ENCODE measurements at places on chromosomes 3 and 15.

DNA sequence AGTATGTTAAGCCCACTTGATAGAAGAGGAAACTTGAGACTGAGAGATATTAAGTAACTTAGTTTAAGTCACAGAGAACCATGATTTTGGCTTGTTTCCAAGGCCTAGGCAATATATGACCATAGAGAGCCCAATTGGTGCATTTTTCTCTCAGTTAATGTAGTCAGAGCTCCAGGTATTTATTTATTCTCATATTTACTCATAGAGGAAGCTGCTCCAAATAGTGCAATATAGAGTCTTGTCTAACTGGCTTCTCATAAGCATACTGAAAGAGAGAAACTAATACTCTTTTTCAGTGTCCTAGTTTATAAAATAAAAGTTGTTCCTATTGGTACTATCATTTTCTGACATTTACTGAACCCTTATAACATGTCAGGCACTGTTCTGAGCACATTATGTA is 15.2 kb downstream of the TRNT1 start:
- DNase-seq, result no peak

DNA sequence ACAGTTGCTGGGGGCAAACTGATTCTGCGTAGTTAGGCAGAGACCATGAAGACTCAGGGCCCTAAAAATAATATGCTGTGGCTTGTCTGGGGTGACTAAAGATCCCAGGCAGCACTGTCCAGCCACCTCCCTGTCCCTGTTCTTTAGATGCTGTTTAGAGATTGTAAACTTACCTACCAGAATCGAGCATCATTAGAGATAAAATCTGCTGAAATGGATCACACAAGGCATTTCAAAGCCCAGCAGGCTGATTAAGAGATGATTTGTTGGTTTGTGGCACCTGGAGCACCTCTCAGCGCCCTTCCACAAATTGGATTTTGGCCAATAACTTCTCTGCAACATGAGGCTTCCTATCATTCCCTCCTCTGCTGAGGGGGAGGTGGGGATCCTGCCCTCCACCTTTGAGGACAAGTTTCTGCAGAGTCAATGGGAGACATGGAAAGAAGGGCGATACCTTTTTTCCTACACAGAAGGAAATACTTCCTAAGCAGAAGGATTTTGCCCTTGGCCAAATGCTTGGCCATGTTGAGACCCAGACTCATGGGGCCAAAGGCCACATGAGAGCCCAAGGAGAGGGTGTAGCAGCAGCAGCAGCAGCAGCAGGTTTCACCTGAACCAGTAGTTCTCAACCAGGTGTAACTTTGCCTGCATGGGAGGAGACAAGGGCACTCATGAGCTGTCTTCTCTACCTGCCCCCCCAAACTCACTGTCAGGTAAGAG is 37.5 kb downstream of the SEMA5B start:
- DNase-seq, result no peak

DNA sequence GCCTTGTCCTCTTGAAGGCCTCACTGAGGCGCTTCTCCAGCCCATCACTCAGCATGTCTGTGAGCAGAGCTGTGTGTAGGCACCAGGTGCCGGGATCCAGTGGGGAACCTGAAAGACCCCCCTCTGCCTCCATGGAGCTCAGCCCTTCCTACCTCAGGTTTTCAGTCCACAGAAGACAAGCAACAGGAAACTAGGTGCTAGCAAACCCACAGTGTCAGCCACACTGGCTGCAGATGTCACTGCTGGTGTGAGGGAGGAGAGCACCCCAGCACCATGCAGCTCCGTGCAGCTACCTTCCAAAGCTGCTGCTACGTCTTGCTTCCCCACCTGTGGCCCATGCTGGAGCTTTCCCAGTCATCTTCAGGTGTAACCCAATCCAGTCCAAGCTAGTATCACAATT is 17.9 kb downstream of the PSTPIP1 start:
- peak; percentile 20 for DNase-seq

- DNase-seq, result no peak
These were observed 973 bp upstream of the COPG1 start for GRCh38 chr3:129248286-129248979.

DNA sequence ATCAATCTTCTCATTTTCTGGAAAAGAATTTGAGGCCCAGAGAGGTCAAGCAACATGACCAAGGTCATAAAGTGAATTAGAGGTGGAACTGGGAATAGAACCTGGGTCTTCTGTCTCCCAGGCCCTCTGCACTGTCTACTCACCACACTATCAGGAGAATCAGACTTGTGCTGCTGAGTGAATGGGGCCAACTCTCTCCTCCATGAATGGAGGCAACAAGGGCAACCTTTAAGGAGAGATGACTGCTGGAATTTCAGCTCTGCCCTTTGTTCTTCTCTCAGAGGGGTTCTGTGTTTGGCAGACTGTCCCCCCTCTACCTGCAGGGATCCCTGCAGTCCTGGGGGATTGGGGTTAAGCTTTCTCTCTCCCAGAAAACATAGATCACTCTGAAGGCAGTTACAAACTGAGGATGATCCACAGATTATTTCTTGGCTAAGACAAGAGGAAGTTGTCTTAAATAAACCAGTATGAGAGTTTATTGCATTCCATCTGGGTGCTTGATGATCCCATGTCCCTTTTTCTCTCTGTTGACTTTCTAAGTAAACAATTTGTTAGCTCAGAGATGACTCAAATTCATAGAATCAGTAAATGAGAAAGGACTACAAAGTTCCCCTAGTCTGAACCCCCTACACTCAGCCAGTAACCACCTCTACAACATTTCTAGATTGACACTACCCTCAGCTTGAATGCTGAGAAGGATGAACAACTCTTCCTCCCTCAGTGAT is 99.0 kb upstream of the LIPC start:
- DNase-seq, result no peak

DNA sequence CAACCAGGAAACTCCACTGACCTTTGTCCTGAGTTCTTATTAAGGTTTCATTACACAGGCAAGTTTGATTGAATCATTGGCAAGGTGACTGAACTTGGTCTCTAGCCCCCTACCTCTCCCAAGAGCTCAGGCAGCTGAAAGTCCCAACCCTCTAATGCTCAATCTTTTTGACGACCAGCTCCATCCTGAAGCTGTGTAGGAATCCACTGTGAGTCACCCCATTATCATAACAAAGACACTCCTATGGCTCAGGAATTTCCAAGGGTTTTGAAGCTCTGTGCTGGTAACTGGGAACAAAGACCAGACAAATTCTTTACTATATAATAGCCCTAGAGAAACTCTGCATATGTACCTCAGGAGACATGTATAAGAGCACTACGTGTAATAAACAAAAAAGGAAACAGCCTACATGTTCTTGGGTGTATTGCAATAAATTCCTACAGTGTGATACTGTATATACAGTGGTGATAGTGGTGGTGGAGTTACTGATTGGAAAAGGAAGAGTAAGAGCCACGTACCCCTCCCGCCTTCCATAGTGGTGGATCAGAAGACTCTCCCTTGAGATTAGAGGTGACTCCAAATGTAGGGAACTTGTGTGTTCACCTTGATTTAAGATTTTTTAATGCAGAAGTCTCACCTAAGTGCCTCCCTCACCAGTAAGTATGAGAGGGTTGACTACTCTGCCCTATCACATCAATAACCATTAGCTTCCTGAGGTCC is 116.6 kb downstream of the ST8SIA2 start:
- no peak for DNase-seq

DNA sequence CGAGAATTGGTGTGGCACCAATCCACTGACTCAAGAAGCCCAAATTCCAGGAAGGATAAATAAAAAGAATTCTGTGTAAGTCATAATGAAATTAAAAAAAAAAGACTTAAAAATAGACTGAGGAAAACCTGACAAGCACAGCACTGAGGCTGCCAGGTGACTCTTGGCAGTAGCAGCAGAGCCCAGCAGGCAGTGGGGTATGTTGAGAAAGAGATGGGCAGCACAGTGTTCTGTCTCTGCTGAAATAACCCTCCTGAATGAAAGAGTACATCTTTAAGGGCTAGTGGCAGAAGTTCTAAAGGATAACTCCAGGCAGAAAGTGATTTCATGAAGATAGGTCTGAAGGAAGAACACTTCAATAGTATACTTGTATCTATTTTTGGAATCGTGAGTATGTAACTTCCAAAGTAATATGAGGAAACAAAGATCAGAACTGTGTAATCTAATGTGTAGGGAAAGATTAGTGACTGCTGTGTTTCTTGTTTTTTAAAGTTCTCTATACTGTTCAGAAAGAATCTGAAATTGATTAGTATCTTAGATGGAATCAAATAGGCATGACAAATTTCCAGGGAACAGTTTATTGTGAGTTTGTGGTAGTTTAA is 75.9 kb downstream of the RAB7A start:
- DNase-seq, result peak; percentile 27

GRCh38 chr3:52704611-52705437 is 767 bp downstream of the GLT8D1 start:
- no peak for DNase-seq

GRCh38 chr15:48914717-48915116 is 36.8 kb downstream of the EID1 start:
- no peak for DNase-seq
